ENCODE measurements at places on chromosomes 12 and 14.

GRCh38 chr14:99587460-99588278, 16.3 kb downstream of the CCDC85C start:
- DNase-seq, result no peak

GRCh38 chr12:108441549-108441948, 73.5 kb upstream of the FICD start:
- DNase-seq, result no peak

GRCh38 chr14:18688346-18688745, 87.4 kb downstream of the OR11H12 start:
- DNase-seq, result no peak

- DNase-seq, result no peak
These were observed 666.0 kb downstream of the MED13L start for GRCh38 chr12:115611477-115611876.

- no peak for DNase-seq
These were observed 24.7 kb downstream of the TMEM63C start for GRCh38 chr14:77206261-77206824.
